ENCODE measurements at places on chromosomes 2 and 18.

DNA sequence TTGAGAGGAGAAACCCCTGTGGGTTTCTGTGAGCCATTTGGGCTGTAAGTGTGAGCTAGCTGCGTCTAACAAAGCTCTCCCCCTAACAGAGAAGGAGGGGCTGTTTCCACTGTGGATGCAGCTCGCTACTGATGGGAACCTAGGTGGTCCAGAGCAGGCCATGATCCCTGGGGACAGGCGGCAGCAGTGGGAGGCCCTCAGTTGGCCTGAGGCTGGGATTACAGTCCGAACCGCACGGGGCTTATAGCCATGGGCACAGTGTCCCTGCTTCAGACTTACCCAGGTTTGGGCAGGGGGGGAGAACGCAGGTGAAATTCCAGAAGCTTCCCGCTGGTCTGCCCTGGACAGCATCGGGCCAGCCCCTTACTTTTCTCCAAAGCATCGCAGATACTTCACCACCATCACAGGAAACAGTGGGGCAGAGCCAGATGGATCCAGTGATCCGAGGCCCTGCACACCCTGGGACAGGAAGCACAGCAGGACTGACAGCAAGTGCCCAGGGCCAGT, 139.4 kb downstream of the SEPTIN10 start:
- no peak for DNase-seq

GRCh38 chr2:53859206-53860181, at the start of gene GPR75:
Gene GPR75 (minus strand): TSS chr2:53859967. CDS start chr2:53854756, 5,211 bp downstream.
- no peak for DNase-seq

- no peak for DNase-seq
These were observed 2.8 kb downstream of the GCFC2 start for GRCh38 chr2:75707901-75708300.

GRCh38 chr18:8516371-8517250, 92.6 kb upstream of the RAB12 start:
- no peak for DNase-seq

DNA sequence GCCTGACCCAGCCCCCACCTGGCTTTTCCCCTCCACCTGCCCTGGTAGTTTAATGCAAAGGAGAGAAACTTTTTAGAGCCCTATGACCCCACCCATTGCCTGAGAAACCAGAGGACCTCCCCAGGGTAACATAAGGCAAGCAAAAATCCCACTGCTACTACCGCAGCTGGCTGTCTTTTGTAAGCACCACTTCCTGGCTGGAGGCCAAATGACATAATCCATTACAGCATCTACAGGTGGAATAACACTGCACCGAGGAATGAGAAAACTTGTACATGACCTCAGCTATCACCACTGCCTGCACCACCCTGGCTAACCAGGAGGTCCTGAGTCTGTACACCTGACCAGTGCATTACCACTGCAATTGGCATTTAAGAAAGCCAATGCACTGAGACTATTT, 149.6 kb upstream of the GALNT5 start:
- no peak for DNase-seq

GRCh38 chr2:39524061-39524460, 87.0 kb upstream of the MAP4K3 start:
- no peak for DNase-seq

- no peak for DNase-seq
These were observed 164.7 kb downstream of the GRB14 start for GRCh38 chr2:164456619-164457018.

- DNase-seq: no peak
These were observed 84.8 kb downstream of the VRK2 start for GRCh38 chr2:58131191-58132011.

DNA sequence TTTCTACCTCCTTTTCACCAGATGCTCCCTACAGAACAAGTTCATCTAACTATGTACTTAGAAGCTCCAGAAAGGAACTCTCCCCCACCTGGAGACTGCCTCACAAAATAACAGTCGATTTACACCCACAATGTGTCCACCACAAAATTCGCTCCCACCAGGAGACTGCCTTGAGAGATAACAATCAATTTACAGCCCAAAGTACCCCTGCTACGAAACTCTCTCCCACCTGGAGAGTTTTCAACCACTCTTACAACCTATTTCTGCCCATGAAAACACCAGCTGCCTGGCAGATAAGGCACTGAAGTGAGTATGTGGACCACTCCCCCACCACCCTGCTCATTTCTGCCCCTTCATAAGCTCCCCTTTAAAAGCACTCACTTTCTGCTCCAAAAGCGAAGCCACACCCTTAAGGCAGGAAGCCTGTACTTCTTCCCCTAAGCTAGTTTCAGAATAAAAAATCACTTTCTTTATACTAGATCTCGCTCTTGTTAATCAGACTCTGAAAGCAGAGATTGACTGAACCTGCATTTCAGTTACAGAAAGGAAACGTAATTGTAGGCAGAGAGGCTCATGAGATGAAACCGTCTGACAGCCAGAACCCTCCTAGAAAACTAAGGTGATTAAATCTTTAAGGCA, 94.4 kb upstream of the RBBP8 start:
- DNase-seq: no peak

GRCh38 chr18:7516266-7517117, 50.6 kb upstream of the PTPRM start:
- DNase-seq: no peak

GRCh38 chr2:43238813-43239212, 12.4 kb upstream of the ZFP36L2 start:
- DNase-seq: no peak
